ENCODE measurements at places on chromosomes 7 and 10.

DNA sequence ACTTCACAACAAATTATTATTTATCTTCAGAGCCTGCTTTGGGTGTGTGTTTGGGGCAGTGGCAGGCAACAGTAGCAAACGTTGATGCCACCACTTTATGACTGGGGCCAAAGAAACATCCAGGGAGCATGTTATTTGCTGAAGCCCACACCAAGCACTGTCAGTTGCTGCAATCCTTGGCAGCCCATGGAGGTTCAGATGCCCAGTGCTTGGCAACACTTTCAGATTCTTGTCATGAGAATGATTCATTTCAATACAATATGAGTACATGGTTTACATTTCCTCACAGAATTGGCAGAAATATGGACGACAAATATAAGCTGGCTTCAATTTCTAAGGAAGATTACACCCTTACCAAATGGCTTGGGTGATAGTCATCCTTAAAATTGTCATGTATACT is 46.5 kb upstream of the GLI3 start:
- DNase-seq, result no peak

DNA sequence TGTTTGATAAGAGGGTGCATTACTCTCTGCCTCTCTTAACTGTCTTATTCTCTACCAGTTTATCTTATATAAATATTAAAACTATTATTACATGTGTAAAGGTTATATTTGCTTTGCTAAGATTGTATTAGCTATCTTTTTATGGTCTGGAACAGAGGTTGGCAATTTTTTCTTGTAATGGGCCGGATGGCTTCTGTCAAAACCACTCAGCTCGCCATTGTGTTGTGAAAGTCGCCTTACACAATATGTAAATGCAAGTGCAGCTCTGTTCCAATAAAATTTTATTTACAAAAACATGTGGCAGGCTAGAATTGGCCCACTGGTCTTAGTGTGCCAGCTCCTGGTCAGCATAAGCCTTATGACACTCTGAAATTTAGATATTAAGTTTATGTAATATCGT is 185.8 kb downstream of the SDK1 start:
- DNase-seq, result no peak

DNA sequence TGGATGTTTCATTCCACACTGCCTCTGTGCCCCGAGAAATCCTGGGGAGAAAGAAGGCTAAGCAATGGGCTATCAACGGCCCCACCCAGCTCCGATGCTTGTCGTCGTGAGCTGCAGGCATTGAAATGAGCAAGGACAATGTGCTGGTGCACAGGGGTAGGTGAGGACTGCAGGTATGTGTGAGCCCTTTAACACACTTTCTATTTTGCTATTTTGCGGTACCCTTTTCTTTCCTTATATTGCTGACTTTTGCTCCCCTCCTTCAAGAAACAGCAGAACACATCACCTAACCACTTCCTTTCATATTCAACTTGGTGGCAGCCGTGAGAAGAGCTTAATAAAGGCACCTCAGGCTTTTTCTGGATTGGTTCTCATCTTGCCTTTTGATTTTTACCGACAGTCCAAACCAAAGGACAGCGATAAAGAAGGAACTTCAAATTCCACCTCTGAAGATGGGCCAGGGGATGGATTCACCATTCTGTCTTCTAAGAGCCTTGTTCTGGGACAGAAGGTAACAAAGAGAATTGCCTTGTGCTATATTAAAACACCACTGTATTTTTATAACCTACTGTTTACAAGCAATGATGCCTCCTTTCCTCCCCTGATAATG is 39.2 kb downstream of the AIFM2 start:
- no peak for DNase-seq

- no peak for DNase-seq
These were observed 63.2 kb upstream of the PODXL start for GRCh38 chr7:131619336-131620305.

DNA sequence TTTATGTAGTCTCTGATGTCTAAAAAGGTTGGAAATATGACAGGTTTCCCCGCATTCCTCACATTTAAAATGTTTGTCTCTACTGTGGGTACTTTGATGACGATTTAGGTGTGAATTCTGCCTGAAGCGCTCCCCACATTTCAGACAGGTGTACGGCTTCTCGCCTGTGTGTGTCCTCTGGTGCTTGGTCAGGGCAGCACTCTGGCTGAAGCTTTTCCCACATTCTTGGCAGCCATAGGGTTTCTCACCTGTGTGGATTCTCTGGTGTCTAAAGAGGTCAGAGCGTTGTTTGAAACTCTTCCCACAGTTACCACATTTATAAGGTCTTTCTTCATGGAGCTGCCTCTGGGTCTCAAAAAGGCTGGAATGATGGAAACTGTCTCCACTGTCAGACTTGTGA is 6.3 kb downstream of the ZNF394 start:
- DNase-seq, result no peak

GRCh38 chr10:101535949-101536348 is 52.1 kb downstream of the POLL start:
- no peak for DNase-seq

GRCh38 chr10:22344249-22344648 is 1.0 kb upstream of the SPAG6 start:
- DNase-seq, result no peak

DNA sequence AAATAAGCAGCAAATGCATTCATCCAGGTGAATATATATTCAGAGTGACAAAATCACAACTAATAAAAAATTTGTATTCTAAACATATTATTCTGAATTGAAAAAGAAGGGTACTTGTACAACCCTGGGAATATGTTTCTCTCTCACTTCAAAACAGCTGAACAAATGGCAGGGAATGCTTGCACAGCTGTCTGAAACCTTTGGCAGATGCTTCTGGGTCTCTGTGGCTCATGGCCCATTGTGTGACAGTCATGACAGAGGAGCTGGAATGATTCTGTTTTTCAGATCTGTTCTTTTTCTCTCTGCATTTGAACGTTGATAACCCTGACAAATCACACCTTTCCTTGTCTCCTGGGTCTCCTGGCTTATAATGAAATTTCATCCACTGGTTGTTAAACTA is 275.7 kb upstream of the FZD1 start:
- no peak for DNase-seq

DNA sequence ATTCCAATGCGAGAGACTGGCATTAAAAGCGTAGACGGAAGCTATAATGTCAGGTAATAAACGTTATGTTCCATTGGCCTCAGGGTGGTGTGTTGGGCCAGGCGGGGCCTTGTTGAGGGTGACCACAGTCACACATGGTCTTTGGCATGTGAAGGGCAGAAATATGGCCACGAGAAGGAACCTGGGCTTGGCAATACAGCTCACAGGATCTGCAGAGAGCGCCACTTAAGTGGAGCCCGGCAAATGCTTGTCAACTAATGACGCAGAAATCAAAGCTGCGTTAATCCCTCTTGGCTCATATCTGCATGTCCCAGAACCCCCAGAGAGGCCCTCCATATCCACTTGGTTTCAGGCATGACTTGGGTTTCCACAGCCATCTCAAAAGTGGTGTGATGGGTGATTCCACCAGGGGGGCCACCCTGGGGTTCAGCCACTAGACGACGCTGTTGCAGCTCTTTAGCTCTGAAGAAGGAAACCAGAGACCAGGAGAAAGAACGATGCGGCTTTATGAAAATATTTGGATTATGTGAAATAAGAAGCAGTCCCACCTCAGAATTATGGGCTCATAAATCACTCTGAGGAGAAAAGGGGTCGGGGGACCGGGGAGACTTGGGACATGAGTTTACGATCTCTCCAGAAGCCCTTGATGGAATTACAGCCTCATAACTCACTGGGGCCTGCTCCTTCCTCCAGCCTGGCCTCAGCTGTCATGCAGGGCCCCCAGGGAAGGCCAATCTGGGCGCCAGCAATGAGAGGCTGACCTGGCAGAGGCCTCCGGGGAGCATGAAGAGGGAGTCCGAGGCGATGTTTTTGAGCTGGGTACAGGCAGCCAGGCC is 462.5 kb downstream of the PLXNA4 start:
- no peak for DNase-seq

DNA sequence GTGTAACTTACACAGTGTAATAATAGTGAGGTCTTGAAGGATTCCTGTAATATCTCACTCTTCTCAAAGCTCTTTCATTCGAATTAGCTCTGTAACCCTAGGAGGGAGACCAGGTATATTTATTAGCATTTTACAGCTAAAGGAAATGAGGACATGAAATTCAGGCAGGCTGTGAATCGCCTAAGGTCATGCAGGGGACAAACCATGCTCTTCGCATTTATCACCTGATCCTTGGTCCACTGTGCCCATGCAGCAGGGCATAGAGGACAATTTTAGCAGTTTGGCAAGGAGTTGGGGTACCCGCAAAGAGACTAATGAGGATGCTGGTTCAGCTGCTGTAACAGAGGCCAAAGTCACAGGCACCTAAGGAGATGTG is 14.8 kb upstream of the LAMB1 start:
- no peak for DNase-seq

DNA sequence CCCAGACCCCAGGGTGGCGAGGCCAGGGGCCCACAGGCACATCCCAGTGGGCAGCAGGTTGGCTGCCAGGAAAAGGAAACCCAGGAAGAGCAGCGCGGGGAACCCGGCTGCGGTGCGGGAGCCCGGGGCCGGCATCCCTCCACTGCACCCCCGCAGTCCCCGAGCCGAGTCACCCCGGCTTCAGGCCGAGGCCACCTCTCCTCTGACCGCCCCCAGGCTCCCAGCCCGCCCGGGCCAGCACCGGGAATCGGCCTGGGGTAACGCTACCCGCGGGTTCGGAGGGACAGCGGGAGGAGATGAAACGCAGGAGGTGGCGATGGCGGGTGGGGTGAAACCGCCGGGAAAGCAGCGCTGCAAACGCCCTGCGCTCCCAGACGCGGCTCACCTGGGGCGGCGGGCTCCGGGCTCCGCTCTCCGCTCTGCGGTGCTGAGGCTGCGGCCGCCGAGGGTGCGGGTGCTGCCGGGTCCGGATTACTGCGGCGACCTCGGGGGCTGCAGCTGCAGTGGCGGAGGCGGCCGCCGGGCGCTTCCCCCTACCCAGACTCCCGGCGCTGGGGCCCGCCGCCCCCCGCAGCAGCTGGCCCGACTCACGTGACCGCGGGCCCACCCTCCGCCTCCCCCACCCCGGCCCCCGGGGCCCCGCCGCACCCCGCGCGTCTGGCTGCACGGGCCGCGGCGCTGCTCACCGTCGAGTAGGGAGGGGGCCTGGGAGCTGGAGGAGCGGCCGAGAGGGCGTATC is at the start of gene SCRN1:
TSS of gene SCRN1 (minus strand) at position 545 of the 739 bp plus-strand sequence. CDS start 20,734 bp downstream, outside the sequence.
- peak; percentile 53 for DNase-seq

DNA sequence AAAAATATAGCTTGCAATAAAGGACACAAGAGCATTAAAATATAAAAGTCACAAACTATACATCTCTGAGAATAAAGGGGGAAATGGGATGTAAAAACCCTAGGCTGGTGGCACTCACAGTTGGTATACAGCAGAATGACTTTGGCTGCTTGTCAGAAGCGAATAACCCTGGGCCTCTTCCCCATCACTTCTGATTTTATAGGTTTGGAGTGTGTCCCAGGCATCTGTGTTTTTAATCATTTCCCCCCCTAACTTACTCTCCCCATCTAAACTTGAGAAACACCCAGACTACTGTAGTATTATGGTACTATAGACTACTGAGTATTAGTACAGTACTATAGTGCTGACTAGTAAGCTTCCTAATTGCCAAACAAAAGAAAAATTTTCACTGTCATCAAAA is 1.8 kb upstream of the RPA3 start:
- DNase-seq, result no peak

DNA sequence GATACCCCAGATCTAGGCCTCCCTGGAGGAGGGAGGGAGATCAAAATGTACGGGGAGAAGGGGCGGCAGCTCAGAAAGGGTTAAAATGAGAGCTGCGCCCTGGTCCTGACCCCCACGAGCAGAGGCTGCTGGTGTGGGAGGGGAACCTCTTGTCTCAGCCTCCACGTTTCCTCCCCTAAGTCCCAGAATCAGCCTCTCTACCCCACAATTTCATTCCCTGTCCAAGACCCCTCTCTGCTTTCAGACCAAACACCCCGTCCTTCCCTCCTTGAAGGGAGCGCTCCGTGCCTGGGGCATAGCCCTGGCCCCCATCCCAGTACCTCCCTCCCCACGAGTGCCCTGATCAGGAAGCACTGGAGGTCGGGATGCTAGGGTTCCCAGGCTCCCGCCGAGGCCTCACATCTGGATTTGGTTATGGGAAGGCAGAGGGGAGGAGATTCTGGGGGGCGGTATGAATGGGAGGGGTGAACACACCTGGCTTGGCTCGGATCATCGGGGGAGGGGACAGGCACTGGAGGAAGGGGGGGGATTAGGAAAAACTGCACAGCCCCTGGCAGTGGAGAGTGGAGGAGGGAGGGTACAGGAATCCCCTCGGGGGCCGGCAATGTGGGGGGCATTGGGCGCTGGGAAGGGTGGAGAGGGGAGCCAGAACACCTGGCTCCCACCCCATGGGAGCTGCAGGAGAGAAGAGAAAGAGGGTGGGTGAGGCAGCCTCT is 2.7 kb downstream of the EPHB4 start:
- no peak for DNase-seq

GRCh38 chr10:61125560-61126170 is 181.7 kb upstream of the RHOBTB1 start:
- no peak for DNase-seq

DNA sequence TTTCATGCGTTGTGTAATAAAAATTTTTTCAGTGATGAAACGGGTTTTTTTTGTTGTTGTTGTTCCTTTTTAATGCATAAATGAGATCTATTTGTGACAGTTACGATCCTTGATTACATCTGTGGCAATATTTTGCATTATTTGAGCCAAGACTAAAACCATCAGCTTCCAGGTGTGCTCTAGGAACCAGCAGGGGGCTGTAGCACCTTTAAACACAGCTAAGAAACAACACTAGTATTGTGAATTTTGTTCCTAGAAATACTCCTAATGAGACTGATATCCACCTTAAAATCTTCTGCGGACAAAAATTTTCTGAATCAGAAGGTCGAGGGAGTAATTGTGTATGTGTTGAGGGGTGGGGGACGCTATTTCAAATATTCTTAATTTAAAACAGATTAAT is 52.6 kb downstream of the FGFBP3 start:
- DNase-seq, result no peak

- no peak for DNase-seq
These were observed 61.0 kb upstream of the MYL10 start for GRCh38 chr7:101690061-101690460.

DNA sequence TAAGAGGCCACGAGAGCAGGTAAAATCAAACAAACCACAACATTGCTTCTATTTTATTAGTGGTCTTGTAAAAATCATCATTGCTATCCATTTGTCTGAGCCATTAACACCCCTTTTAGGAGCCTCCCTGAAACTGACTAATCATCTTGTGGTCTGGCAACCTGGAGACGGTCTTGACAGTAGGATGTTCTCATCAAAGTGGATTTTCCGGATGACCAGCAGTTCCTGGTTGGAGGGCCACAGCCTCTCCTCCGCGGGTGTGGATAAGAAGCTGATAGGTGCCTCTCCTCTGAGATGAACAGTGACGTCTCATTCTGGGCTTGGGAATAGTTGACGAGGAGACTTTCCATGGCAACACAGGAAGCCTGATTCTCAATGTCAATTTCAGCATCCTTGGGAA is 490.7 kb downstream of the TYW1 start:
- no peak for DNase-seq

GRCh38 chr7:9945131-9945530 is 1028.5 kb upstream of the PHF14 start:
- no peak for DNase-seq

DNA sequence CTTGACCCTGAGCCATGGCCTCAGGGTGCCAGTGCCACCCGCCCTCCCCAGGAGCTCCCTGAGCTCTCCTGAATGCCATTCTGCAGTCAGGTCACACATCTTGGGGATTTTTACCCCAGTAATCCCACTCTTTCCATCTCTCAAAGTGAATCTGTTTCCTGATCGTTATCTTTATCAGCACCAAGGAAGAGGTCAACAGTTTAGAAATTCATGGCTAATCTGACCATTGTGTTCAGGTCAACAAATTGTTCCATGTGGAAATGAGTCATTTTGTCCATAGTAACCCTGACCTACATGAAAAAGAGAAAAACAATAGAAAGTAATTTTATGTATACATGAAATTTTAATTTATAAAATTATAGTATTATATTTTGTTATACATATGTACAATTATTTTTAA is 28.8 kb upstream of the ZNF488 start:
- no peak for DNase-seq

All from Ammon's horn (tissue), 1 donor.